ENCODE measurements at places on chromosomes 6 and 20.
A peak's percentile ranks its signal among the peaks of the same experiment; 100 is the strongest.

DNA sequence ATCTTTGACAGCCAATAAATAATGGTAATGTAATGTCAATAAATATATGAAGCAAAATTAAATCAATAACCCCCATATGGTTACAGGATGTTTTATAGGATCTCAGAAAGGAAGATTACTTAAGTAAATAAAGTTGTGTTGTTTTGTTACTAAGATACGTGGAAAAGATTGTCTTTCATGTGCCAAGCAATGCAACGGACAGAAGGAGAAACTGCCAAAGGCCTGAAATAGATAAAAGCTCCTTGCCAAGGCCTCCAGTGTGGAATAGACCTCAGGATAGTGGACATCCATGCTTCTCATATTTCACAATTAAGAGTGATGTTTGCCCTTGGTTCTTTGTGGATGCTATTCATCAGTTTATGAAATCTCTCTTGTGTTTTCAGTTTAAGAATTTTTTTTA lies 16.4 kb upstream of the FNDC1 start:
- DNase-seq = no peak

GRCh38 chr6:114362396-114362795 lies 19.6 kb upstream of the HS3ST5 start:
- no peak for DNase-seq

GRCh38 chr6:157956171-157956730 lies 25.4 kb upstream of the SYNJ2 start:
- no peak for DNase-seq

- DNase-seq = no peak
Measured at GRCh38 chr6:160032538-160032937, 63.7 kb downstream of the IGF2R start.

DNA sequence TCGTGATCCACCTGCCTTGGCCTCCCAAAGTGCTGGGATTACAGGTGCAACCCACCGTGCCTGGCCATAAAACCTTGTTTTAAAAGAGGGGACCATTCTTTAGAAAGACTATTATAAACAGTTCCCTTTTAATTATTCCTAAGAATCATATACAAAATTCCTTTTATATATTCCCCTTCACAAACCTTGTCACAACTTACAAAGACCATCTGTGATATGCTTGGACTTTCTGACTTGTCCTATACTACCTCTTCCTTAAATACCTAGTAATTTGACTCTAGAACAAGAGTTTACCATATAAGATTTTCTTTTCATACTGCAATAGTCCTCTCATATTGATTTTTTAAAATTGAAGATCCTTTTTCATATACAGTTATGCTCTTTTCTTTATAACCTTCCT lies 135.8 kb upstream of the PRSS16 start:
- DNase-seq = no peak

GRCh38 chr6:95978230-95978629 lies 37.5 kb upstream of the FUT9 start:
- DNase-seq = no peak

DNA sequence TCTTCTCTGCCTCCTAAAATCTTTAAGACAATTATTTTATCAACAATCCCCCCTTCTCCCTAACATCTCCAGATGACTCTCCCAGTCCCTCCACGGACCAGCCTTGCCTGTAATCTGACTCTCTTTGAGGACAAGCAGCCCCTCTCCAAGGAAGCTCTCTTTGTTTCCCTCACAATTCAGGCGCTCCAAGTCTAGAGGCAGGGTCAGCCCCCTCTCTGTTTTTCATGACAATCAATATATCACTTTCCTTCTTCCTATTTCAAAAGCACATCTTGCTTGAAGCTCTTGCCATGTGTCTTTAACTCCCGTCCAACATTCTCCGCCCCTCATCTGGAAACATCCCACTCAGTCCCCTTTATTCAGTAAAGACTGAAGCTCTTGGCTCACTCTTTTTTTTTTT lies 393.4 kb upstream of the SULF2 start:
- DNase-seq = no peak

DNA sequence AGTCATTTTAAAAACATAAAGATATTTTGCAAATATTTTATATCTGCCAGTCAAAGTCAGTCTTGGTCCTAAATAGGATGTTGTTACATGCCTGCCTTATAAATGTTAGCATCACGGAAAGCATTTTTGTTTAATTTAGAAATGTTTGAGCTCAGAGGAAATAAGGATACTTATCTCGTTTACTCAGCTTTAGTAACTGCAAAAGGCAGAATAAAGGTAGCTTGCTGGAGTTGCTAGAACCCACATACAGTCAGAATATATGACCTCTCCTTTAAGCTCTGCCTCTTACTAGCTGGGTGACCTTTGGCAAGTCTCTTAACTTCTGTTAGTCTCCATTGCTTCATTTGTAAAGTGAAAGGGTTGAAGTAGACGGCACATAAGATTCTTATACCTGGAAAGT lies 867.3 kb downstream of the KIF16B start:
- DNase-seq = no peak

DNA sequence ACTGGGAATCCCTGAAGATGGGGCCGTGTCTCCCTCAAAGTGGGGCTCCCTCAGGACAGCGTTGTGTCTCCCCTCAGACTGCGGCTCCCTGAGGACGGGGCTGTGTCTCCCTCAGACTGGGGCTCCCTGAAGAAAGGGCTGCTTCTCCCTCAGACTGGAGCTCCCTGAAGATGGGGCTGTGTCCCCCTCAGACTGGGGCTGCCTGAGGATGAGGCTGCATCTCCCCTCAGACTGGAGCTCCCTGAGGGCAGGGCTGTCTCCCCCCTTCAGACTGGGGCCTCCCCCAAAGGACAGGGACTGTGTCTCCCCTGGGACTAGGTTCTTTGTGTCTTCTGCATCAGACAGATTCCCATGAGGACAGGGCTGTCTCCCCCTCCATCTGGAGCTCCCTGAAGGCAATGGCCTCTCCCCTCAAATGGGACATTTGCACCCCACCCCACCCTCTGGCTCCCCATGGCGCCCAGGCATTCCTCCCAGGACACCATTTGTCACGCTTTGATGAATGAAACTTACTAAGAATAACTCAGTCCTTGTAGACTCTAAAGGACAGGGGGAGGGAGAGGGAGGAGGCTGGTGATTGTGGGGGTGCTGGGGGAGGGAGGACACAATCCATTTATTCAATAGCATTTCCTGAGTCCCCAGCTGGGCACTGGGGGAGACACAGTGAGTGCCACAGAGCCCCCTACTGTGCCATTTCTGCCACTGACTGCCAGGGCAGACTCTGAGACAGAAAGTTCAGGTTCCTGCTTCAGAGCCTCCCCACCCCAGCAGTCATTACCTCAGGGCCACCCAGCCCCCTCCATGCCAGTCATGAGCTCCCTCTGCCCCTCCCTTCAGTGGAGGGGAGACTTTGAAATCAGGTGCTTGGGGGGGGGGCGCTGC lies 122.4 kb downstream of the MRPL14 start:
- DNase-seq = no peak

DNA sequence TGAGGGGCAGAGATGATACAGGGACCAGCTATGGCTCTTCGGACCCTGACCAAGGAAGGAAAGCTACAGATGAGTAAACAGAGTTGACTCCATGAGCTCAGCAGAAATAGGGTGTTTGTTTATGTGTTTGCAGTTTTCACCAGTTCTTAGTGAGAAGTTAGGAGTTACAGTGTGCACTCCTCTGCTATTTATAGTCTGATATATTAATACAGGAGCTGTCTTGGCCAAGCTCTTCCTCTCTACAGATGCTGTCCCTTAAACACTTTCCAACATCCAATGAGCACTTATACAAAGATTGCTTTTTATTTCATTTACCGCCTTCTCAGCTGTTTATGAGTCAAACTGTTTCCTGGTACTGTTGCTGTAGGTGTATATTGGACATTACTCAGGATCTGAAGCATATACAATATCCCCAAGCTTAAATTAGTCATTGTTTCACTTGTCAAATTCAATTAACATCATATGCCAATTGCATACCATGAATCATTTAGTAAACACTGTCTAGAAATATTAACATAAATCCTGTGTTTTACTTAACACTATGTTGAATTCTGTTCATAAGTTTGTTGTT lies 618.0 kb downstream of the PRKN start:
- DNase-seq = no peak

DNA sequence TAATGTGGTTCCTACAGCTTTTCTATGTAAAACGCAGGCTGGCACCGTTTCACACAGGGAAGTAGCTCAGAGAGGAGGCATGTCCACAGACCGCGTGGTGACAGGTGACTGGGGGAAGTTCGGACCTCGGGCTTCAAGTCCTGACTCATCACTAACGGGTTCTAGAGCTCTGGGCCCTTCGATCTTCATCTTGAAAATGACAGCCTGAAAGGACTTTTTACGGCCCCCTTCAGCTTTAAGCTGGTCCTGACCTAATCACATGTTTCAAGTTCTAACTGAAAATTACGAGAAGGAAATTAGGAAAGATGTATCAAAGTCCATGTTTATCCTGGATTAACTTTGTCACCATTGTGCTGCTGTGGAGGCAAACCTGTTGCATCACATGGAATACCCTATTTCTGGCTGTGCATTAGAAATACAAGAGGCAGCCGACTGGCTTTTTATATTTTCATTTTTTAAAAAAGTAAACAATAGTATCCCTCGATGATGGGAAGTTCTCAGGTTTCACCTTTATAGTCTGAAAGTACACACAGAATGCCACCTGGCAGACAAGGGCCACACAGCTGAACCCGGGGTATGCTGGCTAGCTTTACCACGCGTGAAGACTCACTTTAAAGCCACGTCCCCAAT lies 2.0 kb downstream of the MAN1A1 start:
- DNase-seq = peak; percentile 42

- DNase-seq = no peak
Measured at GRCh38 chr6:776528-776931, 83.6 kb upstream of the EXOC2 start.

GRCh38 chr6:37583261-37583660 lies 83.6 kb upstream of the CCDC167 start:
- DNase-seq = no peak

DNA sequence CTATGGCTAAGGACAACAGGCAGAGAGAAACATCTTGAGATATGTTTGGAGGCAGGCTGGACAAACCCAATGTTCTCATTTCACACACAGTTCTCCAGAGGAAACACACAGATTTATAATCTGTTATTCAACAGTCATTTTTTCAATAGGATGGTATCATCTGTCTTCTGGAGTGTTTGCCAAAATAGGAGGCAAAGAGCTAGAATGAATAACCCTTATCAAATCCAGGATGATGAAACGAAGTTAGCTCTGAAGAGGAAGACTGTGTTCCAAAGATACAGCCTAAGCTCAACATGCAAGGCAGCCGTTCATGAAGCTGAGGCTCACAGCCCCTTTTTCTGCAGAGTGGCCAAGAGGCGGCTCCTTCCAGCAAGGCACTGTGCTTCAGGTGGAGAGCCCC lies 70.8 kb downstream of the PPP1R3G start:
- DNase-seq = no peak

GRCh38 chr6:96450082-96450769 lies 71.4 kb upstream of the UFL1 start:
- DNase-seq = no peak

GRCh38 chr6:89081423-89082322 lies 1.1 kb downstream of the PNRC1 start:
- DNase-seq = peak; percentile 95

DNA sequence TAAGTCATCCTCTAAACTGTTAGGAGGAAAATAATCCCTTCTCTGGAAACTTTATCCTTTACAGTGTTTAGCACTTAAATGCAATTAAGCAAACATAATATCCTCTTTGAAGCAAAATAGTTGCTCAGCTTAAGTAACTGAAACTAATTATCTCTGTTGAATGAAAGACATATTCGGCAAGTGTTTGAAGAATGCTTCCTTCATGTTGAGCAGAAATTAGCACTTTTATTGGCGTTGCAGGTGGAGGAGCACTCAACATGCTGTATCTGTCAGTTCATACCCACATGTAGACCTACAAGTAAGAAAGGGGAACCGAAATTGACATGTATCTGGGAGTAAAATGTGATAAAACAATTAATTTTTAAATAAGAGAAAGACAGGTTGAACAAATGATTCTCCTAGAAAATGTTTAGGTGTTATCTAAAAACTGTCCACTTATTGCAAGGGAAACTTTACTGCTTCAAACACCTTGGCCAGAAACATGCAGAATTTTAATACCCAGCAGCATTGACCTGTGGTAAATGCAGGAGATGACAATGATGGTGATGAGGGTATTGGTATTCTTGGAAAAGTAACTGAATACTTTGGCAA lies 987.0 kb upstream of the MAP3K7 start:
- no peak for DNase-seq

DNA sequence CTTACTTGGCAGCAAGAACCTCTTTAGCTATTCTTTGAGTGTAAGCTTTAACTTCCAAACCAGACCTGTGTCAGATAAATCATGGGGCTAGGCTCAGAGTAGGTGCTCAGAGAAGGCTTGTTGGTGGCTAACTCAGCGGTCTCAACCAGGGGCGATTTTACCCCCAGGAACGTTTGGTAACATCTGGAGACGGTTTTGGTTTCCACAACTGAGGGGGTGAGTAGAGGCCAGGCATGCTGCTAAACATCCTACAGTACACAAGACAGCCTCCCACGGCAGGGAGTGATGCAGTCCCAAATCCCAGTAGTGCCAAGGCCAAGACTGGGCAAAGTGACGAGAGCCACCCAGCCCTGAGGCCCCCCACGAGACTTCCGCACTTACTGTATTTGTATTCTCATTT lies 59.2 kb downstream of the RAB44 start:
- DNase-seq = no peak

DNA sequence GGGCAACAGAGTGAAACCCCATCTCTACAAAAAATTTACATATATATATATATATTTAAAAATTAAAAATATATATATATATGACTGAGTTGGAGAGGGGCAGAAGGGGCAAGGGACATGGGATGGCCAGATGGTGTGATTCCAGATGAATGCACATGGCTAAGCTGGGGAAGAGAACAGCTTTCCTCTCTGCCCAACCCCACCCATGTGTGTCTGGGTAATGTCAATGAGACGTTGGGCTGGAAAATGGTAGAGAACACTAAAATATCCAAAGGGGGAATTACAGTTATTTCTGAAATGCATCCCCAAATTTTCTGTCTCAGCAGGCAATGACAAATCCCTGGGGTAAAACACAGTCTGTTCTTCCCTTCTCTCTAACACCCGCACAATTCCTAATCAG lies 31.2 kb upstream of the CCND3 start:
- DNase-seq = no peak

- no peak for DNase-seq
Measured at GRCh38 chr20:44549123-44549522, 27.3 kb upstream of the SERINC3 start.

DNA sequence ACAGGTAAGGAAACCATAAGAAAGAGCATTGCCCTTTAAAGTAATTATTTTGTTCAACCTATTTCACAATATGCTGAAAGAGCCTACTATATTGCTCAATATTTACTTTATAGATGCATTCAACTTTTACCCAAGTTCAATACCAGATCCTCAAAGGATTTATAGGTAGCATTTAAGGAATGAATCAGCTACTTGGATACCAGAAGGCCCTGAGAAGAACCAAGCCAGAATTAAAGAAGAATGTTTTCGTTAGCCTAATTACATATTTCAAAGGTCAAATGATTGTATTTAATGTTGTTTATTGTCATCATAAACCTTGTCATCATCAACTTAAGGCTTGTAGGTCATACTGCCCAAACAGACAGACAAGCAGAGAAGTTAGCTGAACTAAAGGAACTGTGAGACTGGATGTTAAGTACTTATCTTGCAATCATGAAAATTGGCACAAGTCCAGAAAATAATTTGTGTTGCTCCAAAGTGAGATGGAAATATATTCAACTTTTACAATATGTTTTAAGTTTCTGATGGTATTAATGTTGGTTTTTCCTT lies 636.7 kb downstream of the RFPL4B start:
- DNase-seq = no peak
